ENCODE measurements at places on chromosomes 7 and 10.

- no peak for DNase-seq
Observed at GRCh38 chr7:40884241-40884640, 749.4 kb downstream of the SUGCT start.

DNA sequence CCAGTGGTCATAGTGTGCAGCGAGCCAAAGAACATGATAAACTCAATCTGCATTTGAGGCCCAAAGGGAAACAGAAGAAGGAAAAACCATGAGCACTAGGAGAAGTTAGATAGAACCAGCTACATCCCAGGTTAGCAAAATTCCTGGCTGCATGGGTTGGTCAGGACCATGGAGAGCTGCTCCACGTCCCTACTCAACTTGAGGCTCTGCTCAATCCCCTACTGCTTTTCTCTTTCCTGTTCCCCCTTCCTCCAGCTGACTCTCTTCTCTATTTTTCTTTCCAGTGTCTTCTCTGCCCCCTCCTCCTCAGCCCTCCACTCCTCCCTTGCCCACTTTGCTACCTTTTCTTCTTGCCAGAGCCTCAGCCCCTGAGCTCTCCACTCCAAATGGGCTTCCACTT lies 21.9 kb upstream of the VSIR start:
- DNase-seq: no peak

GRCh38 chr7:118745927-118746326 lies 521.4 kb downstream of the ANKRD7 start:
- DNase-seq: no peak

DNA sequence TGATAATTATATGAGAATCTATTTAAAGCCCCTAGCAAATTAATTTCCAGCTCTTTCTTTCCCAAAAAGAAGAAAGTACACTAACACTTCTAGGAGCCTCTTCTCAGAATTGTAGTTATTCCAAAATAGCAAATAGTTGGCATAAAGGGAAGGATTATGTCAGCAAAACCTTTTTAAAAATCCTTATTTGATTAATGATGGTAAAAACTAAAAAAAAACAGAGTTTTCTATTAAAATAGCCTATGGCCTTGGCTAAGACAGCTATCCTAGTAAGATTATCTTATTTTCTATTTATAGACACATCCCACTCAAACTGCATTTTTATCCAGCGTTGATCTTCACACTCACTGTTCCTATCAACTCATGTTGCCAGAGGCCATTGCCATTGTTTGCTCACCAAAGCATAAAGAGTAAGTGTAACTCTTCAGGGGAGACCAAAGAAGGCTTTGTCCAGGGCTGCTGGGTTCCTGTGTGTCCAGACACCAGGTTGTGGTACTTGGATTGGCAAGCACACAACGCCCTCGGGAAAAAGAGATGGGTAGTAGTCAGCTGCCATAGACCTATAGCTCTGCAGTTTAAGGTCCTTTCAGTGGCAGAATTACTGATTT lies 31.5 kb downstream of the ACTA2 start:
- DNase-seq: no peak

DNA sequence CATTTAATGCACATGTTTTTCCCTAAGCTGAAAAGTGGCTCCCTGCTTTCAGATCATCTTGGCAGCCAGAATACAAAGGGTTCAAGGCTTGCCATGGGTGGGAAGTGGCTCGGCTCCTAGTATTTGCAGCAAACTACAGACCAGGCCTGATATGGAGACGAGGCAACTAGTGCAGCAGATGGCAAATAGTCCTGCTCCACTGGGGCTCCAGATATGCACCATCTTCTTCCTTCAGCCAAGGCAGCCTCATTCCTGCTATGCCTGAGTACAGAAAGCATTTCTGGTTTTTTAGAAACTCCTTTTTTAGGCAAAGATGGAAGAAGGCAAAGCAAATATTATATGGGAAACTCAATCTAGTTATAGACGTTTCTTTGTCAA lies 23.9 kb downstream of the LRRC4 start:
- no peak for DNase-seq

DNA sequence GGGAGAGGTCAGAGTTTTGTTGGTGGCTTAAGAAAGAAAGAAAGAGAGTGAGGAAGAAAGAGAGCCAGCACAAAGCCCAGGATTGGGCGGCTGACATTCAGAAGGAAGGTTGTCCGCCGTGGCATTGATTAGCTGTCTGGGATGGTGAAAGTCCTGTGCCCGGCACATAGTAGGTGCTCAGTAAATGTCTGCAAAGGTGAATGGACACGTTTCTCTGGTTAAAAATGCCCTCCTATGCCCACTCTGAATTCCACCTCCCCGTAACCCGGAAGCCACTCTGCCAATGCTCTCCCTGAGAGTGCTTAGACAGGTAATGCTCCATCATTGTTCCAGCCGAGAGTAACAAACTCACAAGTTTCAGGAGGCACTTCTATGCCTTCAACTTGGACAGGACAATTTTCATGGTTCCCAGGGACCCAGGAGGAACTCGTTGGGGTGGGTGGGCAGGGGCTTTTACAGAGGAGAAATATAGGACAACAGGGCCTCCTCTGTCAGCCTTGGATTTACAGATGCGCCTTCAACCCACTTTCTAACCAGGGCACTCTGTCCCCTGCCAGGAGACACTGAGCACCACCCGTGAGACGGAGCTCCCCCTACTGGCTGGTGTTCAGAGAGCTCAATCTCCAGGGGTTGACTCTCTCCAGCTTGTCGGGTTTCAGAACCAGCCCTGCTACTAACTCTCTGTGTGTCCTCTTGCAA lies 411.5 kb upstream of the ZMIZ1 start:
- peak; percentile 60 for DNase-seq

GRCh38 chr10:104515678-104516199 lies 125.4 kb upstream of the SORCS3 start:
- DNase-seq: no peak

DNA sequence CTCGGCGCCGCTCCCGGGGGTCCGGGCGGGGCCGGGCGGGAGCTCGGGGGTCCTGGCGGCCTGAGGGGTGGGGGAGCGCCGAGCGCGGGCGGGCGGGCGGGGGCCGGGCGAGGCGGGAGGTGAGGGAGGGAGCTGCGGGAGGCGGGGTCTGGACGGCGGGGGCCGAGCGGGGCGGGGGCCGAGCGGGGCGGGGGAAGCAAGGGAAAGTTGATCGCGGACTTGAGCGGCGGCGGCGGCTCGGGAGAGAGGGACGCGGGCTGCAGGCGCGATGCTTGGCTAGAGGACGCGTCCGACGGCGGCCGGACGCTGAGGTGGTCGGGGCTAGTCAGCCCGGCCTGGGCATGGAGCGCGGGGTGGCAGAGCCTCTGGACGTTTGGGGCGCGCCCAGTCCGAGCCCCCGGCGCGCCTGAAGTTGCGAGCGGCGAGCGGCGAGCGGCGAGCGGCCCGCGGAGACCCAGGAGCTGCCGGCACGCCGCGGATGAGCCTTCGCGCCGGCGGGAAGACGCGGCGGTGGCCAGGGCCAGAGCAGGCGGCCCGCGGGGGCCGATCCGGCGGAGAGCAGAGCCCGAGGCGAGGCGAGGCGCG lies at the start of gene CDH23:
CDH23 (plus strand) TSS at position 210 of the 585 bp plus-strand sequence. CDS start 42,912 bp downstream, outside the sequence.
- DNase-seq: no peak

DNA sequence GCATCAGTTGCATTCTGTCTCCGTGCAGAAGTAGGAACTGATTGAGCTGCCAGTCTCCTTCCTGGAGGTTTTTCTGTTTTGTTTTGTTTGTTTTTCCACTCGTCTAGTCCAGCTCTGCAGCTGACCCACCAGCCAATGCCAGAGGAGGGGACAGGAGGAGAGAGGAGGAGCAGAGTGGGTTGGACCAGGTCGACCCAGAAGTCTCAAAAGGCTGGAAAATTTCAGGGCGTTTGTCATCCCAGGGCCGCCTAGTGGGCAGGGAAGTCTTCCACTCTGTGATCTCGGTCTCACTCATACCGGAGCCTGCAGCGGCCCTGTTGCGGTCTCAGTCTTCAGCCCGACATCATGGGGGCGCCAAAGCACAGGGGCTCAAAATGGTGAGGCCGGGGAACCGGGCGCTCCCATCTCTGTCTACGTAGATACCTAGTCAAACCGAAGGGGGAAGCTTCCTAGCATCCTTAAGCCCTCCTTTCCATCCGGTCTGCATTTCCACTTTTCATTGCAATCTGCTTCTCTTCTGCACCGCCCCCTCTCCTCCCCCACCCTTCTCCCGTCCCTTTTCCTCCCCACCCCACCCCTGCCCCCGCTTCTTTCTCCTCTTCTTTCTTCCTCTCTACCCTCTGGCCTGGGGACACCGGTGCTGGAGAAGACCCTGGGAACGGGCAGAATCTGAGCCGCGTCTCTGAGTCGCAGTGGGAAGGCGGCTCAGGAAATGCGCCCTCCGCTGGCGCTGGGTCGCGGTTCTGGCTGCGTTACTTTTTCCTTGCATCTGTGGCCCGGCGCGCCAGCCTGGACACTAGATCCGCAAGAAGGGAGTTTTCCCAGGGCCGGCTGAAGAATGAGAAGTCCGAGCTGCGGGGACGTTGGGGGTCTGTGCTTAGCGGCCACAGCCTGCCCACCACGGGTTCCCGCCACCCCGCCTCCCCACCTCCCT lies 16.2 kb upstream of the PAX2 start:
- DNase-seq: no peak

DNA sequence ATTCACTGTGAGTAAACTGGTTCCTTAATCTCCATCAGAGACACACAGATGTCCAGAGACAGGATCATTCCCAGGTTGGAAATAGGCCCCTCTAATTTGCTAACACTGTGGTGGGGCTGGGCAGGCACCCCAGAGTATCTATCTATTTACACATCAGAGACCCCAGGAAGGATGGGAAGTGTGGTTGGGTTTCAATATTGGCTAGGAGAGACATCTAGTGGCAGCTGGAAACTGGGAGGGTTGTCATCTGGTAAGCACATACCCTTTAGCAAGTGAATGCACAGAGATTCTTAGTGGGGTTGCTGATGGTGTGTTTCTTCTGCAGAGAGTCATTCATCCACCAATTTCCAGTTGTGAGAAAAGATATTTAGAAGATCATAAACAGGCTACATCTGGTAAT lies 36.0 kb upstream of the NRG3 start:
- DNase-seq: no peak

- no peak for DNase-seq
Observed at GRCh38 chr10:49082766-49083165, 32.6 kb downstream of the VSTM4 start.

DNA sequence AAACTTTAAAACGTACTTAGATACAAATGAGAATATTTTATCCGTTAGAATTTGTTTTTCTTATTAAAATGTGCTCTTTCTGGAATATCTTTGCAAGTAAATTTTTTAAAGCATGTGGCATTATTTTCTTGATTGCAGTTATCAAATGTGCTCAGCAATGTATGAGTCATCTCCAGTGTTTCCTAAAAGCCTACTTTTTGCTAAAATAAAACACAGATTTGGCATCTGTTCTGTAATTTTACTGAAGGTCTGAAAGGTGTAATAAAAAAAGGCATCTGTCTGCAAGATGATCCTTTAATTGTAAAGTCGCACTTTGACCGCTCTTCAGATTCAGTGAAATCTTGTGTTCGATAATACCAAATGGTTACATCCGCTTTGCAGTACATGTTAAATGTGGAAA lies 3.4 kb downstream of the GNAT3 start:
- DNase-seq: no peak

GRCh38 chr10:71080381-71081228 lies 131.8 kb upstream of the UNC5B start:
- peak; percentile 41 for DNase-seq

GRCh38 chr10:50431133-50431532 lies 179.8 kb upstream of the ASAH2 start:
- no peak for DNase-seq

DNA sequence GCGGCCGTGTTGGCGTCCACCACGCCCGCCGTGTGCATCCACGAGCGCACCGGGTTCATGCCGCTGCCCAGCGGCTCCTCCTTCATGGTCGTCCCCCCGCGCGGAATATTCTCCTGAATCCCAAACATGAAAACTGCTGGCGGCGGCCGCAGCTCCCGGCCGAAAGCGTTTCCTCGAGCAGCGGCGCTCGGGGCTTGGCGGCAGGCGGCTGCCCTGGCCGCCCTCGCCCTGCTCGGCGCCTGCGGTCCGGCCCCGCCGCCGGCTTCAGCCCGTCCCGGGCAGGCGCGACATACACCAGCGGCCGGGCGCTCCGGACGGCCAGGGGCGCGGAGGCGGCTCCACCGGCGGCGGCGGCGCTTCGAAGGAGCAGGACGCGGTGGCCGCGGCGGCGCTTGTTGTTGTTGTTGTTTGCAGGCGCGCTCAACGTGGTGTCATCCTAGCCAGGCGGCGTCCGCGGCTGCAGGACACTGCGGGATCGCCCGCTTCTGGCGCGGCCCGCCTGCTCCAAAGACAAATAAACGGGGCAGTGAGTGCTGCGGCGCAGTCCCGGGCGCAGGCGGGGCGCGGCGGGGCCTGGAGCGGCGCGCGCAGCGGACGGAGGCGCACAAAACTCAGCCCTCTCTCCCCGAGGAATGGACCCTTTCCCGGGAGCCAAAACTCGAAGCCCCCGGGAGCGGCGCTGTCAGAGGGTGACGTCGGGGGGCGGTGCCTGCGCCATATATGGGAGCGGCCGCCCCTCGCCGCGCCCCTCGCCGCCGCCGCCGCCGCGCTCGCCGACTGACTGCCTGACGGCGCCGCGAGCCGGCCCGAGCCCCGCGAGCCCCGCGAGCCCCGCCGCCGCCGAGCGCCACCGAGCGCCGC lies at the start of gene EBF3:
EBF3 (minus strand) TSS at position 634 of the 861 bp plus-strand sequence; CDS start at position 128, 506 bp downstream.
- DNase-seq: peak; percentile 96

DNA sequence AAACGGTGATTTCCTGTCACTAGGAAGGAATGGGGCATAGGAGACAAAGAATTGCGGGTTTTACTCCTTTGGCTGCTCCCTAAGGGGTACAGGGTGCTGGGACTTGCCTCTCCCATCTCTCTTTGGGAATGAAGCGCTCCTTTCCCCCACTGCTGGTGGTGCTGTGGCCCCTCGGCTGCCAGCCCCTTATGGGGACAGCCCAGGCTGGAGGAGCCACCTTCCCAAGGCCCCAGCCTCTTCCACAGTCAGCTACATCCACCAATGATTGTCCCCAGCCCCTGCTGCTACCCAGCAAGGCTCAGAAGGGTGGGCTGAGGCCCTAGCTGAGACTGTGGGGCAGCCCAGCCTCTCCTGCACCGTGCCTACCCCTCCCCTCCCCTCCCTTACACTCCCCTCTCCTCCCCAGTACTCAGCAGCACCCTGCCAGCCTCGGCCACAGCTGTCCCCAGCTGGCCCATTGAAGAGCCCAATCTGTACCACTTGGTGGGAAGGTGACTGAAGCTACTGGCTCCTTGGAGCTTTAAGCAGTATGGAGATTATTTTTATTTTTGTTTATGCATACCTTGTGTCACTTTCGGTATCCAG lies 19.0 kb downstream of the PRKAG2 start:
- DNase-seq: no peak

DNA sequence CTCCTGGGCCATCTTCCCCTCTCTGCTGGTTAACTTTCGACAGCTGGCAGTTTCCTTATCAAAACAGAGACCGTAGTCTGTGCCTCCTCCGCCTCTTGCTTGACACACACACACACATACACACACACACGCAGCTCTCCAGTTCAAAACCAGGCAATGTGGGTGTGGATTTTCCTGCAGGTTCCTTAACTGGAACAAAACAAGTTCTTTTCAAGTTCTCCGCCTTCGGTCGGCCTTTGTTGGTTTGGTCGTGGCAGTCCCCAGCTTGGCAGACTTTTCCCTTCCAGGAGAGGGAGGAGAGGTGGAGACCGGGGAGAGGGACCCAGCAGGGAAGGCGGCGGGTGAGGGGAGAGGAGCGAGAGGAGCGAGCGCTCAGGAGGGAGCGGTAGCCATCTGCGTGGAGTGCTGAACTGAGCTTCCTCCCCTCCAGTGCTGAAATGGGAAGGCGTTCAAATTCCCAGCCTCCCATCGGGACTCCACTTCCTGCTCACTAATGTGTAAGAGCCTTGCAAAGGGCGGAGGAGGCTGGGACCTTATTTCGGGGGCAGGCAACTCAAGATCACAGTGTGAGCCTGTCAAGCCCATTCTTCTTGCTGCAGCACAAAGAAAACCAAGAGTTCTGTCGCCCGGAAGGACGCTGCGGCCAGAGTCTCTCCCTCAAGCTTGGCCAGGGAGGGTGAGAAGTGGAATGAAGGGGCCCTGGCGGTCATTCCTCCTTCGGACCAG lies 120.6 kb downstream of the PRPF18 start:
- peak; percentile 94 for DNase-seq

Measured in right forelimb (tissue), 1 donor.